ENCODE measurements at places on chromosomes 1 and 21.

- DNase-seq, result peak; percentile 23
- no peaks in the 10 kb centered on the region for H3K27me3 ChIP-seq
- H3K4me1 ChIP-seq, result no peaks in the 10 kb centered on the region
- no peak overlapping the region for H3K27ac ChIP-seq
- no peak overlapping the region for H3K4me3 ChIP-seq
Measured at GRCh38 chr1:67211589-67212563, 45.6 kb downstream of the IL23R start.

GRCh38 chr1:150001415-150001814 lies 9.1 kb downstream of the OTUD7B start:
- H3K4me3 ChIP-seq, result no peak overlapping the region
- H3K4me1 ChIP-seq, result peaks cover 2% of the 10 kb centered on the region
- H3K27me3 ChIP-seq, result no peaks in the 10 kb centered on the region
- H3K36me3 ChIP-seq, result no peaks in the 10 kb centered on the region
- no peak overlapping the region for H3K27ac ChIP-seq

DNA sequence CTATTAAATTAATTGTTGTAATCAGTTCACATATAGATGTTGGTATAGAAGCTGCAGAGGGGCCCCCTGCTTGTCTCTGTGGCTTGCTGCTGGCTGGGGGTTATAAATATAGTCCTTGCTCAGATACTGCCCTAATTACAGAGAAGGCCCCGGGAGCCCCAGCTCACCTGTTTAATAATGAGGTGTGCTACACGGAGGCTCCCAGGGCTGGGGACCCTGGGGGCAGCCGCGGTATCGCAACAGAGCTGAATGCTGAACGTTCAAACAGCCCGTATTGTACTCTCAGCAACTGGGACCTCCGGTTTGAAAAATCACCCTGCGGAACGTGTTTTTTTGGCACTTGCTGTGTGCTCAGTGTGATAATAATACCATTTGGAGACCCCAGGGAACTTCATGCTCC lies 309.3 kb downstream of the CAMTA1 start:
- no peaks in the 10 kb centered on the region for H3K27me3 ChIP-seq
- no peak for DNase-seq
- no peak overlapping the region for H3K27ac ChIP-seq
- no peaks in the 10 kb centered on the region for H3K36me3 ChIP-seq

DNA sequence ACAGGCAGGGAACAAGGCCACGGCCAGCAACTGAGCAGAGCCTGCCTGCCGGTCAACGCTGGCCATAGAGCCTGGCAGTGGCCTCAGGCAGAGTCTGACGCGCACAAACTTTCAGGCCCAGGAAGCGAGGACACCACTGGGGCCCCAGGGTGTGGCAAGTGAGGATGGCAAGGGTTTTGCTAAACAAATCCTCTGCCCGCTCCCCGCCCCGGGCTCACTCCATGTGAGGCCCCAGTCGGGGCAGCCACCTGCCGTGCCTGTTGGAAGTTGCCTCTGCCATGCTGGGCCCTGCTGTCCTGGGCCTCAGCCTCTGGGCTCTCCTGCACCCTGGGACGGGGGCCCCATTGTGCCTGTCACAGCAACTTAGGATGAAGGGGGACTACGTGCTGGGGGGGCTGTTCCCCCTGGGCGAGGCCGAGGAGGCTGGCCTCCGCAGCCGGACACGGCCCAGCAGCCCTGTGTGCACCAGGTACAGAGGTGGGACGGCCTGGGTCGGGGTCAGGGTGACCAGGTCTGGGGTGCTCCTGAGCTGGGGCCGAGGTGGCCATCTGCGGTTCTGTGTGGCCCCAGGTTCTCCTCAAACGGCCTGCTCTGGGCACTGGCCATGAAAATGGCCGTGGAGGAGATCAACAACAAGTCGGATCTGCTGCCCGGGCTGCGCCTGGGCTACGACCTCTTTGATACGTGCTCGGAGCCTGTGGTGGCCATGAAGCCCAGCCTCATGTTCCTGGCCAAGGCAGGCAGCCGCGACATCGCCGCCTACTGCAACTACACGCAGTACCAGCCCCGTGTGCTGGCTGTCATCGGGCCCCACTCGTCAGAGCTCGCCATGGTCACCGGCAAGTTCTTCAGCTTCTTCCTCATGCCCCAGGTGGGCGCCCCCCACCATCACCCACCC lies at the start of gene TAS1R3:
TAS1R3 (plus strand) TSS at position 213 of the 898 bp plus-strand sequence; CDS start at position 279, 66 bp downstream.
- no peak for DNase-seq
- no peaks in the 10 kb centered on the region for H3K36me3 ChIP-seq
- H3K4me1 ChIP-seq, result no peaks in the 10 kb centered on the region
- H3K4me3 ChIP-seq, result no peak within 1 kb of the TSS

- H3K27me3 ChIP-seq, result no peaks in the 10 kb centered on the region
- DNase-seq, result no peak
- no peaks in the 10 kb centered on the region for H3K36me3 ChIP-seq
- no peak overlapping the region for H3K27ac ChIP-seq
Measured at GRCh38 chr1:55309053-55309452, 93.9 kb upstream of the USP24 start.

GRCh38 chr1:231550448-231550781 lies 21.9 kb downstream of the TSNAX start:
- H3K4me1 ChIP-seq, result peaks cover 2% of the 10 kb centered on the region
- no peak overlapping the region for H3K4me3 ChIP-seq
- no peak overlapping the region for H3K27ac ChIP-seq
- H3K27me3 ChIP-seq, result no peaks in the 10 kb centered on the region

DNA sequence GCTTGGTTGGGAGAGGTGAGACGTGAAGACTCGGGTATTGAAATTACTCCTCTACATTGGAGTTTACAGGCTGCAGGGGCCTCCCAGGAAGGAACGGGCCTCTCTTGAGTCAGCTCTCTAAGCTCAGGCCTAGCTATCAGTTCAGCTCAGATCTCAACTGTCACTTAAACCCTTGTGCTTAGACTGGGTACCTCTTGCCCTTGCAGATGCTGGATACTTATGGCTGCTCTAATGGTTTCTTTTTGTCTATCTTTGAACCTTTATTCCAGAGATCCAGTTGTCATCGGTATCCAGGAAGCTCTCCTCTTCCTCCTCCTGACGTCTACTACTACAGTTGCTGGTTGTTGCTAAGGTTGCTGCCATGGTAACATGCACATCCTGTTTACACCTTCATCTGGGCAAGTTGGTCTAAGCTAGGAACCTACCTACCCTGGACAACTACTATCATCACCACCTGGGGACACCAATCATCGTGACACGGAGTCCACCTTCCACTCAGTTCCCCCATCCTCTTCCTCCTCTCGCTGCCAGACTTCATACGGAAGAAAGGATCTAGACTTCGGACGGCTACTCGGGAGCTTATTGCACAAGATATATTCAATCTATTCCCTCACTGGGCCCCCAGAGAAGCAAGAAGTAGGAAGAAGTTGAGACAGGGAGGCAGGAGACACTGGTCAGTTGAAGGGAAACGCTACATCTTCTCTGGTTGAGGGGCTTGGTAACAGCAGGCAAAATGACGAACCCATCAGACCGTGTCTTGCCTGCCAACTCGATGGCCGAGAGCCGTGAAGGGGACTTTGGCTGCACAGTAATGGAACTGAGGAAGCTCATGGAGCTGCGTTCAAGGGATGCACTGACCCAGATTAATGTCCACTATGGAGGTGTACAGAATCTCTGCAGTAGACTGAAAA lies 56.1 kb downstream of the ATP2B4 start:
- peak; percentile 85 for DNase-seq
- H3K27ac ChIP-seq, result no peak overlapping the region
- no peaks in the 10 kb centered on the region for H3K36me3 ChIP-seq

Measured in mesendoderm (in vitro differentiated cells).